ENCODE measurements at places on chromosomes 4 and X.

GRCh38 chrX:51408462-51408861 lies 75.8 kb downstream of the NUDT10 start:
- no peak for DNase-seq

DNA sequence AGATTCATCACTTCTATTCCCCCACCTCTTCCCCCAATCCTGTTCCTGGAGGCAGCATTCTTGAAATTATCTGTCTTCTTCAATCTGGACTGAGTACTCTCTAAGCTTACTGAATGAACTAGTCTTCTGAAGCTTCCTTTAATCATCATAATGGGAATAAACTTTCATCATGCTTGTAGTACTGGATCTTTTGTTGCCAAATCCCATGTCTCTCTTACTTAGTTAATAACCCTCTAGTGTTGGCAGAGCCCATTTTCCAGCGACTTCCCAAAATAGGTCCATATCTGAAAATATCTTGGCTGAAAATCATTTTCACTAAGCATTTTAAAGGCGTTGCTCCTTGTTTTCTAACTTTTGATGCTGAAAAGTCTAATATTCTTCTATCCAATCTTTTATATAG lies 39.6 kb downstream of the RPS6KA3 start:
- no peak for DNase-seq

- no peak for DNase-seq
Measured at GRCh38 chr4:83089410-83090157, 24.9 kb downstream of the PLAC8 start.

DNA sequence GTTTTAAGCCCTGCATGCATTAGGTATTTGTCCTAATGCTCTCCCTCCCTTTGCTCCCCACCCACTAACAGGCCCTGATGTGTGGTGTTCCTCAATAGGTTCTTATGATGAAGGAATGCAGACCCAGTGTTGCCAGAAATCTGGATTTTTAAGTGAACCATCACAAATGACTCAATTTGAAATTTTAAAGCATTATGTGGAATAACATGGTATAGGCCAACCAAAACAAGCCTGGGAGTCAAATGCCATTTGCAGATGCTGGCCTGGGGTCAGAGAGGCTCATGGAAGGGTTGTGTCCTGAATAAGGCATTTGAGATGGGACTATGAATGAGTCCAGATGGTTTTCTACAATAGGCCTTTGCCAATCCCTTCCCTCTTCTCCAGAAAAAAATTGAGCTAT lies 179.6 kb downstream of the SHROOM3 start:
- DNase-seq = no peak

DNA sequence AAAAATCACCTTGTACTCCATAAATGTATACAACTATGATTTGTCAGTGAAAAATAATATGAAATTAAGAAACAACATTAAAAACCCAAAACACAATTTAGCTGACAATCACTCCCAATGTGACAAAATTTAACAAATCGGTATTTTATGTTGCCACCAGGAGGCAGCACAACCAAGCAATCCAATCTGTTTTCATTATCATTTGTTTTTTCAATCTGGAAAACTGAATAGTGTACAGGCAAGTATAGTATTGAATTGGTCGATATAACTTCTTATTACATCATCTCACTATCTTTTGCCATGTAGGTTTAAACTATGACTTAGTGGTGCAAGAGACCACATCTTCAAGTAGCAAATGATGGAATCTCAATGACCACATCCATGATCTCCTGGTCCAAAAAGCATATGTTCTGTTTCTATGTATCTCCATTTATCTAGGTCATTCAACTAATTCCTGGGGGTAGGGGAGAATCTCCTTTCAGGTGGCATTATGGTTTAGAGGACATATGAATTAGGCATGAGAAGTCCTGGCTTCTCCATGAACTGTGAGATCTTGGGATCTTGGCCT lies 112.9 kb upstream of the AGA start:
- peak; percentile 7 for DNase-seq

DNA sequence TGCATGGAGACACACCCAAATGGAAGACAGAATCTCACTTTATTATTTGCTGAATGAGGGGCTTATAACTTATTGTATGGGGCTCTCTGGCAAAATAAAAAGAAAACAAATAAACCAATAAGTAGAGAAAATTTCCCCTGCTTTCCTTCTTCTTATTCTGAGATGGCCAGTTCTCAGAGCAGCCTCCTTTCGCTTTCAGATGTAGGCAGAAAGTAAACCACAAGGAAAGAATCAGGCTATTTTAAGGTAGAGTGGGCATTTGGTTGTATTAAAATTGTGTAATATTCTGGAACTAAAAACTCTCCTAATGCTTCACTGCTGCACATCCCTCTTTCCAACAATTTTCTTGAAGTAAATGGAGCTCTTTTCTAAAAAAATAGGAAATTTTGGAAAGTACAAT lies 241.8 kb downstream of the GALNTL6 start:
- no peak for DNase-seq

- DNase-seq = peak; percentile 54
Measured at GRCh38 chrX:154136627-154137161, 7.3 kb upstream of the OPN1LW start.

DNA sequence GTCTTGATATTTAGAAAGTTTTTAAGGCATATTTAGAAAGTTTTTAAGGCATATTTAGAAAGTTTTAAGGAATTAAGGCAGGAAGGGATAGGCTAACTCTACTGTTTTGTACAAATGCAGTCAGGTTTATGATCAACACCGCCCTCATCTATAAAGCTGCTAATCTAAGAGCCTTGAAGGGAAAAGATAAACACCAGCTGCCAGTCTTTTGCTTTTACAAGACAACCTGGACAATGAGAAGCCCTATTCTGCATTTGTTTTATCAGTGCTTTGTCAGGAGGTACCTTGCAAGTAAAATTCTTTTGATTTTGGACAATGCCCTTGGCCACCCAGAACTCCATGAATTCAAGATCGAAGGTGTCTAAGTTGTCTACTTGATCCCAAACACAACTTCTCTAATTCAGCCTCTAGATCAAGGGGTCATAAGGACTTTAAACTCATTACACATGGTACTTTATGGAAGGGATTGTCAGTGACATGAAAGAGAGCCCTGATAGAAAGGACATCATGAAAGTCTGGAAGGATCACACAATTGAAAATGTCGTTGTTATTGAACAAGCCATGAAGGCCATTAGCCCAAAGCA lies 39.8 kb downstream of the IL15 start:
- no peak for DNase-seq

GRCh38 chr4:14743601-14744000 lies 258.7 kb upstream of the CPEB2 start:
- DNase-seq = no peak

- DNase-seq = no peak
Measured at GRCh38 chrX:39073131-39073530, 271.9 kb downstream of the MID1IP1 start.

All from endothelial cell of umbilical vein (primary cell).